ENCODE measurements at places on chromosomes 7 and 10.

- no peak for DNase-seq
These were observed 332.5 kb upstream of the ETV1 start for GRCh38 chr7:14321947-14322346.

DNA sequence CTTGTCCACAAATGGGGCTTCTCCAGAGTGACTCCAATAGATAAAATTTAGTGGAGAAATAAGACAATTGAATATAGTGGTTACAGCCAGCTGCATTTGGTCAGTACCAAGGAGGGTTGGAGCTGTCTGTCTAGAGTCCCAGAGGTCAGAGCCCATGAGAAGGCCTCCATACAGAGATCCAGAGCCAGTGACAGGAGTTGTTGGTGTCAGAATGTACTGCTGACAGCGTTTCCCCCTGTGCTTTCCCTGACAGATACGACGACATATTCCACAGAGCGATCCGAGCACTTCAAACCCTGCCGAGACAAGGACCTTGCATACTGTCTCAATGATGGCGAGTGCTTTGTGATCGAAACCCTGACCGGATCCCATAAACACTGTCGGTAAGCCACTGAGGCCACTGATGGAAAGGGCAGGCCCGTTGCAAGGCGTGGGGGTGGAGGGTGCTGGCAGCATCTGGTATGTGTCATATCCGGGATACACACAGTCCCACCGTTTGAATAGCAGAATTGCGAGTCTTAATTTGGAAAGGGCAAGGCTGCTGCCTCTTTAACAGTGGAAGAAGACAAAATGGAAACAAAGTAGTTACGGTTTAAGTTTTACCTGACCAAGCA is 483.6 kb downstream of the NRG3 start:
- no peak for DNase-seq

- no peak for DNase-seq
These were observed 109.1 kb downstream of the AKR1D1 start for GRCh38 chr7:138185132-138185908.

- DNase-seq: no peak
These were observed 427.9 kb upstream of the CELF2 start for GRCh38 chr10:10589540-10590303.

- no peak for DNase-seq
These were observed 439.6 kb downstream of the GRID1 start for GRCh38 chr10:85926986-85927385.

GRCh38 chr7:112963634-112964033 is 123.0 kb downstream of the GPR85 start:
- DNase-seq: no peak

DNA sequence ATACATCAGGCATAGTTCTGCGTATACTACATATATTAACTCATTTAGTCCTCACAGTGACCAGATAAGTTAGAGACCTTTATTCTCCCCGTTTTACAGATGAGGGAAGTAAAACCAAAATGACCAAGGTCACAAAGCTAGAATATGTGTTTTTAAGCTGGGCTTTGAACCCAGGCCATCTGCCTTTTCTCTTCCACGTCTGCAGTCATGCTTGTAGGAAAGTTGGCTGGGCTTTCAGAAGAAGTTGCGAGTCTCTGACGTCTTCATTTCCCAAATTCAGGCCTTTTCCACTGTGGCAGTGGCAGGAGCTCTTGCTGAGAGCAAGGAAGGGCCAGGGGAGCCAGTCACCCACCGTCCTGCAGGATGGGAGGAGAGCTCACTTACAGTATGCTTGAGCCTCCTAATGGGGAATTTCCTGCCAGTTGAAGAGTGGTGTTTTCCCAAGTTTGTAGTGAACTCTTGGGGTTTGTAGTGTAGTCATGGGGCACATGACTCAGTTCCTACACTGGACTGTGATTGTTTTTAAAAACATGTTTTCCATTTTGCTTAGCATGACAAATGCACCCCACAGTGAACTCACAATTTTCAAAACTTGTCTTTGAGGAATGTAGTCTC is 34.2 kb downstream of the CYP17A1 start:
- DNase-seq: no peak

GRCh38 chr10:34698979-34699378 is 116.1 kb downstream of the PARD3 start:
- no peak for DNase-seq

- peak; percentile 25 for DNase-seq
These were observed 604 bp upstream of the SHTN1 start for GRCh38 chr10:117005527-117006055.

DNA sequence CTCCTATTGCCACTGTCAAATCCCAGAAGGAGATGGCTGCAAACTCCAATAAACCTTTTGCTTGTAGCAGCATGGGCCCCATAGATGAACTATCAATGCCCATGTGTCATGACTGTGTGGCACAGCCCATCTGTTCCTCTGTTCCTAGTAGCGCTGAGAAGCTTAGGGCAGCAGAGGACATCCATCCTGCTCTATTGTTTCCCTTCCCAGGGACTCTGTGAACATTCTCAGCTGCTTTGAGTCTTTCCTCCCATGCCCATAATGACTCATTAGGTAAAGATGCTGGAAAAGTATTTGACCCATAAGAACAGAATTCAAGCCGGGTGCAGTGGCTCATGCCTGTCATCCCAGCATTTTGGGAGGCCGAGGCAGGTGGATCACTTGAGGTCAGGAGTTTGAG is 28.3 kb downstream of the STMP1 start:
- no peak for DNase-seq

DNA sequence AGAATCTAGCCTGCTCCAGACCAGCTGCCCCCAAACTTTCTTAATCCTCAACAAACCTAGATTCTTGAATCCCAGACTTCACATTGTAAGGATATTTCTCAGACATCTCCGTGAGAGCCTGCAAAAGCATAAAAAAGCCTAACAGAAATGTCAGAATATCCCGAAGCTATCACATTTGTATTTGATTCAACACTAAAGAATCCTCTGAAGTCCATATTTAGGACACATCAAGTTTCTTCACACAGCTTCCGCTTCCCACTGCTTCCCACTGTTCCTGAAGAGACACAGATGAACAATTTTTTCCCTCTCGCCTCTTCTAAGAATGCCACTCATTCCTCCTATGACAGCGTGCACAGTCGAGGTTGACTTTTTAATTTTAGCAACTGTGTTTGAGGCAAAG is 396.2 kb upstream of the IGFBP3 start:
- DNase-seq: no peak

GRCh38 chr10:99682752-99683151 is 23.4 kb downstream of the ENTPD7 start:
- DNase-seq: no peak

- DNase-seq: no peak
These were observed 2.5 kb downstream of the LRCH4 start for GRCh38 chr7:100583132-100584053.

GRCh38 chr7:25391295-25391861 is 163.1 kb upstream of the NPVF start:
- DNase-seq: peak; percentile 24

DNA sequence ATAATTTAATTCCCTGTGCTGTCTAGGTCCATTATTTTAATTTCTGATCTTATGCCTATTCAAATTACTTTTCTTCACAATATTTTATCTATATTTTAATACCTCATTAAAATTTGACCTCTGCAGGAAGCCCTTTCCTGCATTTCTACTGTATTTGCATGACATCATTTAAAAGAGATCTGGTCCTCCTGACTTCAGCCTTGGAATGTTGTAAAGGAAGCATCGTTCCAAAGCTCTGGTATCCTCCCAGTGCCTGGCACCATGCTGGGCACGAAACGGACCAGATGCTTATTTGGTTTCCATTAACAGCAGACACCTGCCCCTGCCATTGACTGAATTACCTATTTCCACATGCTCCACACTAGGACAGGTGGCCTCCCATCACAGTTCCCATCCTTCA is 247.5 kb downstream of the KLF6 start:
- no peak for DNase-seq

DNA sequence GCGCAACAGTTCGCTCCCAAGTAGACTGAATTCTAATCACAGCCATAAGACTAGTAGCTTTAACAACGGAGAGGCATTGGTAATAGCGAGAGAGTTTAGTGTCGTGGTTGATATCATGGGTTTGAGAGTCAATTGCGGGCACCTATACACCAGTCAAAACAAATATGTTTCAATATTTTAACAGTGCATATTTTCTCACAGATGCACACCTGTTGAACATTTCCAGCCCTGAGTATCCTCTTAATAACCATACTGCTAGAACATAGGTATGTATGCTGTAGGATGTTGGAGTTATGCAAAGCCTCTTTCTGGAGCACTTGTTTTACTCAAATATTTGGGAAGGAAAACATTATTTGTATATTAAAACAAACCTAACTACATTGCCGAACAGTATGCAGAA is 92.9 kb downstream of the FAM107B start:
- DNase-seq: no peak

GRCh38 chr7:158683541-158683940 is 21.1 kb downstream of the NCAPG2 start:
- no peak for DNase-seq

- no peak for DNase-seq
These were observed 5.6 kb downstream of the PTN start for GRCh38 chr7:137337902-137338301.

DNA sequence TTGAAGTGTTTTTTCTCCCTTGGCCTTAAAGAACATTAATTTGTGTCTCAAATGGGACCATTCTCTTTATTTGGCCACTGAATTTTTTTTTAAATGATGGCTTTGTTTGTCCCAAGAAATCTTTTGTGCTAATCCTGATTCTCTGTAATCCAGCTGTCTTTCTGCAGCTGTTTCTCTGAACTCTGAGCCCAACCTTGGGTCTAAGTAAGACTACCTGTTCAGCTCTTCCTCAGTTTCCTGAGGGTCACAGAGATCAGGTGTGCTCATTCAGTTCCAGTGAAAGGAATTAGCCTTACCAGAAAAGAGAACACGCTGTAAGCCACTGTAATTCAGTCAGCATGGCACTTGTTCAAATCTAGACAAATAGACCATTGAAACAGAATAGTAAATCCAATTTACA is 94.2 kb downstream of the ANKIB1 start:
- no peak for DNase-seq

DNA sequence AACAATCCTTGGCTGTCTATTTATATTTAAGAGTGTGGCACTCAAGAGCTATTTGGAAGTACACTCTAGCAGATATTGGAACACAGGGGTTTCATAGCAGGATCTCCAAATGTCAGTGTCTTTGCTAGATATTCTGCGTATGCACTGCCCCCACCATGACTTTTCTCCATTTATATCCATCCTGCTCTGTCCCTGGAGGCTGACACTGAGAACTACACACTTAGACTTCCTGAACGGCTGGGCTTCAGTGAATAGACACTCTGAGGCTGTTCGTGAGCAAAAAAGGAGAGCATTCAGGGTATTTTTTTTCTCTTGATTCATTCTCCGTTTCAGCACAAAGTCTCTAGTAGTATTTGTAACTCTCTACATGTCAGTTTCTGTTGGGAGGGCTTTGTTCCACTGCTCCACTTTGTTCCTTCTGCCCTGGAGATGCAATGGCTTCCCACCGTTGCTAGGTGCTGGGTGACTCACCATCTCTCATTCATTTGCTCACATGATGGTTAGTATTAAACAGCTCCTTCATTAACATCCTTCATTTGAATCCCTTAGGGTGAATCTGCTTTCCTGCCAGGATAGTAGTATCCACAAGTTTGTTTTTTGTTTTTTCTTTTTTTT is 155.9 kb upstream of the SLC13A1 start:
- DNase-seq: no peak

GRCh38 chr7:22418251-22419046 is 61.5 kb upstream of the RAPGEF5 start:
- DNase-seq: no peak

GRCh38 chr10:12962556-12962955 is 39.0 kb downstream of the CCDC3 start:
- no peak for DNase-seq

DNA sequence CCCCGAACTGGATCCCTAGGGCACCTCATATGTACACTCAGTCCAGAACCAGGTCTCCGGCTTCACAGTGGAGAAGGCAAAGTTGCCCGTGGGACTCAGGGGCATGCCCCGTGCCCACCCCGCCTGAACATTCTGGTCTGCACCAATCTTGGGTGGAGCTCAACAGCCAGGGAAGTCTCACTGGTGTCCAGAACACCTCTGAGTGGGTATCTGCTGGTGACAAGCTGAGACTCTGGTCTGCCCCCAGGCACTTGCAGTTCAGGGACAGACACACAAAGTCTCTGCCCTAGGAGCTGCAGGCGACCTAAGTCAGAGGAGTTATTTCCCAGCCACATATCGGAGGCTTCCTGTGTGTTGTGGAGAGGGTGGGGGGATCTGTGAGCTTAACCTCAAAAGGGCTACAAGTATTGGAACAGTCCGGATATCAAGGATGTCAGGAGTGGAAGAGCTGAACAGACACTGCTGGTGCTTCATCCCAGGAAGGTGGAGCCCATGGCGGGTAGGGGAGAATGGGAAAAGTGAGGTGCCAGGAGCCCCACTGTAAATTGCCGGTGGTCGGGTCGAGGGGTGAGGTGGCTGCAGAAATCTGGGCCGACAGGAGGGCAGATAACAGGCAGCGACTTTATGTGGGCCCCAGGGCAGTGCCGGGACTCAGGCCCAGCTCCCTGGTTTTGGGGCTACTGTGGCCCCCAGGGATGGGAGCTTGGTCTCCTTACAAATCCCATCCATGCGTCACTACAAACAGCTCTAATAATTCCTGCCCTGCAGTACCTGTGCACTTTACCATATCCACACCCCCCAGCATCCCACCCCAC is 8.6 kb upstream of the TLX1 start:
- no peak for DNase-seq

- DNase-seq: no peak
These were observed 56.6 kb downstream of the CPED1 start for GRCh38 chr7:121045090-121045489.

GRCh38 chr10:112803961-112804401 is 146.1 kb upstream of the TCF7L2 start:
- no peak for DNase-seq

GRCh38 chr10:80493522-80494051 is 39.5 kb downstream of the TSPAN14 start:
- DNase-seq: no peak

DNA sequence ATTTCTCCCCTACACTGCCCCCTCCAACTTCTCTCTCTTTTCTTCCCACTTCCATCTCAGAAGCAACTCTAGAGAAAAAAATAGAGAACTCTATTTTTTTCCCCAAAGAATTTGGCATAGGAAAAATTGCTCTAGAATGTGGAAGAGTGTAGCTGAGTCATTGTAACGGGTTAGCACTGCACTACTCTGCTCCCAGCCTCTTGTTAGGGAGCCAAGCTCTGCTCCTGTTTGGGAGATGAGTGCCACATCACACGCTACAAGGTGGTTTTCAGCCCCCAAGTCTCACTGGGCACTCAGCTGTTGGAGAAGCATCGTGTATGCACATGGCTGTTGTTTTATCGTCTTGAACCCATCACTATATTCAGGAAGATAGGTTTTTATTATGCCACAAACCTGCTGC is 136.4 kb downstream of the BMPER start:
- DNase-seq: no peak

DNA sequence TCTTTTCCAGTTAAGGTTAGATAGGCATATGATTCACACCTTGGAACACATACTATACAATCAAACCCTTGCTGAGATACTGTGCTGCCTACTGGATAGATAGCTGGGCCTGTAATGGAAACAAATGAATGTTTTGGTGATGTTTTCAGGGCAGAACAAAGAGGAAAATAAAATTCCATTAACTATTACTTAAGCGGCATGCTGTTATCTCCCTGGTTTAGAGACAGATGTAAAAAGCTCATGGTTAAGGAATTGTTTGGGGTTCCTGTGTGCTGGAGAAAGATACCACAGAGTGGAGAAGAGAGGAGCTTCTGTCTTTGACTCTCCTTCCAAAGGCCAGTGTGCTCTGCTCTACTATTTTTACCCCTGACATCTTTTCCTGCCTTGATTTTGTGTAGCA is 341.1 kb downstream of the PLXDC2 start:
- no peak for DNase-seq
